CD4-positive, alpha-beta memory T cell (primary cell): ENCODE measurements at places on chromosomes 12 and 14. TPM values are rescaled to one million over a fixed set of nuclear protein-coding genes. Genes with fewer than 3 reads are reported as not detected.

PTPN21 gene
- not detected for total RNA-seq

DNA sequence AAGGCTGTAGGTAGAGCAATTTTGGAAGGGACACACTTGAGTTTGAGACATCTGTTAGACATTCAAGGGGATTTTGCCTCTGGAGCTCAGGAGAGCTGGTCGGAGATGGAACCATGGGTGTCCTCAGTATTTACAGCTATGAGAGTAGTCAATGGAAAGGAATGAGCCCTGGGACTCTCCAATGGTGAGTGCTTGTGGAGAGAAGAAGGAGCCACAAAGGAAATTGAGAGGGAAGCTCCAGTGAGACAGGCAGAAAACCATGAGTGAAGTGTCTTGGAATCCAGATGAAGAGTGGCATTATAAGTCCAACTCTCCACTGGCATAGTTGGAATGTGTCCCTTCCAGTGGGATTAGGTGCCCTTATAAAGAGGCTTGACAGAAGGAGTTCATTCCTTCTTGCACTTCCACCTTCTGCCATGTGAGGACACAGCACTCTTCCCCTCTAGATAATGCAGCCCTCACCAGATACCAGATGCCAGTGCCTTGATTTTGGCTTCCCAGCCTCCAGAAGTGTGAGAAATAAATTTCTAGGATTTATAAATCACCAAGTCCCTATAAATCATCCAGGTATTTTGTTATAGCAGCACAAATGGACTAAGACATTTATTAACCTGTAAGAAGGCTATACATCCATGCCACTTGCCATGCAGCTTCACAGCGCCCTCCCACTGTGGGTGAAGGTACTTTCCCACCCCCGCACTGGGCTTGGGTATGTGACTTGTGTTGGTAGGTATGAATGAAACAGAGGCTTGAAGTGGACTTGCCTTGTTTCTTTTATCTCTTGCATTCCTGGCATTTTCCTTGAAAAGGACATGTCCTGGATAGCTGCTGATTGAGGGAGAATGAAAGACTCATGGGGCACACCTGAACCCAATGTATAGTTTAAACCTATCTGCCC is 27.3 kb downstream of the LLPH start:
- H3K4me1 ChIP-seq: peaks cover 3% of the 10 kb centered on the region
- H3K27ac ChIP-seq: no peak overlapping the region
- no peaks in the 10 kb centered on the region for H3K27me3 ChIP-seq
- H3K36me3 ChIP-seq: no peaks in the 10 kb centered on the region

NPAS3 gene
- total RNA-seq: not detected

- H3K4me3 ChIP-seq: no peak overlapping the region
- no peaks in the 10 kb centered on the region for H3K36me3 ChIP-seq
- H3K4me1 ChIP-seq: no peaks in the 10 kb centered on the region
- DNase-seq: no peak
- no peak overlapping the region for H3K27ac ChIP-seq
Measured at GRCh38 chr12:6047249-6048237, 76.9 kb downstream of the VWF start.

PRIM1 gene
- 34.3 TPM for total RNA-seq

DNA sequence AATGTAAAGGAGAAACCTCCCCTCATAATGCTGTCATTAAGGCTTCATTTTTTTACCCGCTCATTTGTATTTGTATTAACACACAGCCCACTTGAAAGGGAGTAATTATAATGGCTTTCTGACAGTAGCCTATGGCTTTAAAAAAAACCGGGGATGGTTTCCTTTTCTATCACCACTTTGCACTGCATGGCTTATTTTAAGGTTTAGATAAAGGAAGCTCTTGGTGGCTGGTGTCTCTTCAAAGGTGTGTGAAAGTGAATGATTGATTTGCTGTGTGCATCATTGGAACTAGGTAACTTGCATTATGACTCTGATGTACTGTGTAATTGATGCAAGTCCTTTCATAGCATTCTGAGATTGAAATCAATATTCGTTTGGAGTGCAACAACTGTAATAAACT is 80.7 kb downstream of the NPAS3 start:
- no peak overlapping the region for H3K4me3 ChIP-seq
- no peaks in the 10 kb centered on the region for H3K36me3 ChIP-seq
- no peaks in the 10 kb centered on the region for H3K27me3 ChIP-seq
- H3K27ac ChIP-seq: no peak overlapping the region
- H3K4me1 ChIP-seq: no peaks in the 10 kb centered on the region

DNA sequence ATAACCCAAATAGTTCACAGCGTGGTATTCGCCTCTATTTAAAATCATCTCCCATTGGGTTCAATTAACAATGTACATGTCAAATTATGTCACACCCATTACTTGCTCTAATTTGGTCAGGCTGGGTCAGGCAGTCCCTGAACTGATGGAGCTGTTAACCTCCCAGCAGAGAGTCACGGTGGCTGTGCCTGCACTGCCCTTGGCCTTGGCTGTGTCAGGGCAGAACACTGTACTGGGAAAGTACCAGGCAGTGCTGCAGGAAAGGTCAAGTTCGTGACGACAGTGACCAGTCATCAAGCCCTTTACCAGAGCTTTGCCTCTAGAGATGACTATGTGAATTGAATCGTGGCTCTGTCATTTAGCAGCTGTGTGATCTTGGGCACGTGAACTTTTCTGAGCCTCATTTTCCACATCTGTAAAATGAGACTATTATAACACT is 100.0 kb downstream of the ARF6 start:
- no peak overlapping the region for H3K27ac ChIP-seq
- no peaks in the 10 kb centered on the region for H3K27me3 ChIP-seq
- no peaks in the 10 kb centered on the region for H3K36me3 ChIP-seq
- no peak for DNase-seq

GRCh38 chr14:54653712-54654469 is 87.0 kb downstream of the SAMD4A start:
- peaks cover under 1% of the 10 kb centered on the region for H3K27me3 ChIP-seq
- DNase-seq: no peak
- no peaks in the 10 kb centered on the region for H3K36me3 ChIP-seq
- no peaks in the 10 kb centered on the region for H3K4me1 ChIP-seq
- no peak overlapping the region for H3K27ac ChIP-seq
- no peak overlapping the region for H3K4me3 ChIP-seq

ASCL1 gene
- total RNA-seq: not detected

DNA sequence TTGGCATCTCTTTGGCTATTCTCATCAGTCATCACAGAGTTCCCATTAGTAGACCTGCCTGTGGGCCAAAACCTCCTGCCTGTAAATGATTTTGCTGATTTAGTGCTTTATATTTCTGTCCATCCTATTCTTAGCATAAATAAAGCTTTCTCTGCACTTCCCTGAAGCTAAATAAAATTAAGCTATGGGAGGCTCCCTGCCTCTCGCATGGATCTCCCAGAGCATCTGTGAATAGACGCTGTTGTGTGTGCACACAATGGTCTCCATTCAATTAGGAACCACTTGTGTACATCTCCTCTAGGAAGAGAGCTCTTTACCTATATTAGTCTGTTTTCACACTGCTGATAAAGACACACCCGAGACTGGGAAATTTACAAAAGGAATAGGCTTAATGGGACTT is 80.4 kb downstream of the PPFIBP1 start:
- H3K27ac ChIP-seq: no peak overlapping the region
- no peak overlapping the region for H3K4me3 ChIP-seq

DNA sequence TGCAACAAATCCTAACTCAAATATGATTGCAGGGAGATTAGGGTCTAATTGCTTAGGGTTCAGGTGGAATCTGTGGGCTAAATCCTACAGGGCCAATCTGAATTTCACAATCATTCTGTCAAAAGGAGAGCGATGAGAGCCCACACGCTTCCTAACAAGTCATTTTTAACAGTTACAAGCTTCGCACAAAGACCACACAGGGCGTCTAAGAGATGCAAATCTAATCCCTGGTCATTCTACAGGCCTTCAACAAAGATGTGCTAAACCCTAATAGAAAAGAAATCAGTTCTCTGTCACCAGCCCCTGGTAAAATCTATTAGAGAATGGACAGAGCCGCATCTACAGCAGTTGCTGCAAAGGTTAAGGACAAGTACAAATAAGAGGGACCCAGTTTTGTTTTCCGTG is 15.3 kb downstream of the NKX2-1 start:
- H3K36me3 ChIP-seq: no peaks in the 10 kb centered on the region
- H3K27me3 ChIP-seq: peaks cover 31% of the 10 kb centered on the region
- H3K4me3 ChIP-seq: no peak overlapping the region
- peaks cover 6% of the 10 kb centered on the region for H3K4me1 ChIP-seq

MYF6 gene
- not detected for total RNA-seq

ZNF891 gene
- total RNA-seq: 7.3 TPM

DNA sequence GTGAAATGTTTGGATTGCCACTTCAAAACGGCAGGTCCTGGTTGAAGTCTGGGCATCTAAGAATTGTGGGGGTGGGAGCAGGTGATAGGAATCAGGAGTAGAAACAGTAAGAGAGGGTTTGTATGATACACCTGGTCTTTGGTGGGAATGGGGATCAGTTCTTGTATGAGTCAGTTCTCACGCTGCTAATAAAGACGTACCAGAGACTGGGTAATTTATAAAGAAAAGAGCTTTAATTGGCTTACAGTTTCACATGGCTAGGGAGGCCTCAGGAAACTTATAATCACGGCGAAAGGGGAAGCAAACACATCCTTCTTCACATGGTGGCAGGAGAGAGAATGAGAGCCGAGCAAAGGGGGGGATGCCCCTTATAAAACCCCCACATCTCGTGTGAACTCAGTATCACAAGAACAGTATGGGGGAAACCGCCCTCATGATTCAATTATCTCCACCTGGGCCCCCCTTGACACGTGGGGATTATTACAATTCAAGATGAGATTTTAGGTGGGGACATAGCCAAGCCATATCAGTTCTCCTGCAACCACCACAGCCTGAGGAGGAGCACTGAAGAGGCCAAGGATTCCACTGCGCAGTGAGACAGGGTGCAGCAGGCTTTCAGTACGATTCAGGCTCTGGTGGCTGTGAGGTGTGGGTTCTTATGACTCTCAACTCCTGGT is 52.1 kb downstream of the DRAM1 start:
- no peaks in the 10 kb centered on the region for H3K36me3 ChIP-seq
- DNase-seq: no peak
- H3K27ac ChIP-seq: no peak overlapping the region
- no peaks in the 10 kb centered on the region for H3K4me1 ChIP-seq
- H3K4me3 ChIP-seq: no peak overlapping the region
- no peaks in the 10 kb centered on the region for H3K27me3 ChIP-seq

DNA sequence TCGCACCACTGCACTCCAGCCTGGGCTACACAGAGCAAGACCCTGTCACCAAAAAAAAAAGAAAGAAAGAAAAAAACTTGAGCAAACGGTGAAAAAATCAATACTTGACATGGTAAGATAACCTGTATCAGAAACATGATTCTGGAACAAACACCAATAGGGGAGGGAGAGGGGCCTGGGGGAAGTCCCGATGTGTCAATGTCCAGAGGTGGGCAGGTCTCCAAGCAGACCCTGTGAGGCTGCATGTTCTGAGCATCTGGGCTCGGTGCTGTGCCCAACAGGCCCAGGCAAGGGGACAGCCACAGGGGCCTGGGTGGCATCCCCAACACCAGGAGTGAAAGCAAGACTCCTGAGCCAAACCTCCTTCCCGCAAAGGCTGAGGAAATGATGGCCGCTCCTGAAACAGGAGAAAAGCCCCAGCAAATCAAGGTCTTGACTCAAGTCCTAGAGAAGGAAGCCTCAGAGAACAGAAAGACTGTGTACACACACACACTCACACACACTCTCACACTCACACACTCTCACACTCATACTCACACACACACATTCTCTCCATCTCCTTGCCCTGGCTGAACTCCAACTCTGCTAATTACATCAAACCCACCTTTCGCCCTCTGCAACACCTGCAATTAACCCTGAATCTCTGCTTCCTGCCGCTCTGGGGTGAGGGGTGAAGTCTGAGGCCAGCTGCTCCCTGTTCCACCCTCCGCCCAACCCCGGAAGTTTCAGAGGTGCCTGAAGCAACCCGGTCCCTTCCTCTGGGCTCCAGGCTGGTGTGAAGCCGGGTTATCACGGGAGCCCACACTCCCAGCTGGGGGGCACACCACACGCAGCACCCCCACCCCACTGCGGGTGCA is 20.4 kb downstream of the CCDC88C start:
- H3K27me3 ChIP-seq: no peaks in the 10 kb centered on the region
- H3K36me3 ChIP-seq: peaks cover 17% of the 10 kb centered on the region
- peak; percentile 85 for DNase-seq

SOAT2 gene
- 0.42 TPM for total RNA-seq

- H3K27me3 ChIP-seq: no peaks in the 10 kb centered on the region
- no peak for DNase-seq
- H3K4me3 ChIP-seq: no peak overlapping the region
- H3K4me1 ChIP-seq: no peaks in the 10 kb centered on the region
Measured at GRCh38 chr12:117019866-117020265, 79.3 kb downstream of the TESC start.

DNA sequence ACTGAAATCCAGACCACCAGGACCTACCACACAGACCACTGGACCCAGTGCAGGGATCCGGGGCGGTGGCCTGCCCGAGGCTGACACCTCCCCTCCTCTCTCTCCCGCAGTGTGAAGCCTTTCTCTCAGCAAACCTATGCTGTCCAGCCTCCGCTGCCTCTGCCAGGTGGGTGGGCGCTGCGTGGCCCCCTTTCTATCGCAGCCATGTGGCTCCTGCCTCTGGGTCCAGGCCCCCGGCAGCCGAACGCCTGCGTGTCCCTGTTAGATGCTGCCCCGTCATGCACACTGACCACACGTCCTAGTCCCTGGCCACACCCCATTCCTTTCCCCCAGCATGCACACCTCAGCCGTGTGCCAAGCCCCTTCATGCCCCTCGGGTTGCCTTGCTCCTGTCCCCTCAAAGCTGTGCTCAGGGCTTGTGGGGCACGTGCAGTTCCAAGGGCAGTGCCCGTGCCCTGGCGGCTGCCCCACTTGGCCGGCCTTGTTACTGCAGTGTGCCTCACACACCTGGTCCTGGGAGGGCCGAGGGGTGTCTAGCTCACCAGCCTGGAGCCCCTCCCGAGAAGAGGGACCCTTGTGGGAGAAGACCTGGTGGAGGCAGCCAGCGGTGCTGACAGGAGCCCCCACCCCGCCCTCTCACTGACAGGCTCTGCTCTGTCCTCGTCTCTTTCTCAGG is 58.0 kb upstream of the TSPAN9 start:
- H3K27me3 ChIP-seq: no peaks in the 10 kb centered on the region
- DNase-seq: no peak
- H3K27ac ChIP-seq: no peak overlapping the region

DNA sequence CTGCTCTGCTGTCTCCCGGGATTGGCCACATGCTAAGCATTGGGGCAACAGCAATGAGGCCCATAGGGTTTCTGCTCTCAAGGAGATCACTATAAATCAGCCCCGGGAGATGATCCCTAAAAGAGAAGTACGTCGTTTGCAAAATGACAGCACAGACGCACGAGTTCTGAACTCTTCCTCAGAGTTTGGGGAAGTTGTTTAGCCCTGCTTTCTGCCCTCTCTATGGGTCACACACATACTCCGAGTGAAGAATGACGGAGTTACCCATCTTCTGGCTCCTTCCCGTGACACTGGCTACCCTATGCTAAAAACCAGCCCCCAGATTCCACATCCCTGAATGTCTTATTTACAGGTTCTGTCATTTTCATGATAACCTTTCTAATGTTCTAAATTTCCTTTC is 258.0 kb upstream of the PLEKHG7 start:
- no peak for DNase-seq
- no peaks in the 10 kb centered on the region for H3K4me1 ChIP-seq
- no peak overlapping the region for H3K27ac ChIP-seq

DYRK4 gene
- 21.4 TPM for total RNA-seq

- no peaks in the 10 kb centered on the region for H3K4me1 ChIP-seq
- H3K36me3 ChIP-seq: no peaks in the 10 kb centered on the region
Measured at GRCh38 chr12:93319523-93320050, 58.1 kb upstream of the NUDT4 start.
